D341Med (cell line): ENCODE measurements at places on chromosomes 3 and 15.
A peak's percentile ranks its signal among the peaks of the same experiment; 100 is the strongest.

DNA sequence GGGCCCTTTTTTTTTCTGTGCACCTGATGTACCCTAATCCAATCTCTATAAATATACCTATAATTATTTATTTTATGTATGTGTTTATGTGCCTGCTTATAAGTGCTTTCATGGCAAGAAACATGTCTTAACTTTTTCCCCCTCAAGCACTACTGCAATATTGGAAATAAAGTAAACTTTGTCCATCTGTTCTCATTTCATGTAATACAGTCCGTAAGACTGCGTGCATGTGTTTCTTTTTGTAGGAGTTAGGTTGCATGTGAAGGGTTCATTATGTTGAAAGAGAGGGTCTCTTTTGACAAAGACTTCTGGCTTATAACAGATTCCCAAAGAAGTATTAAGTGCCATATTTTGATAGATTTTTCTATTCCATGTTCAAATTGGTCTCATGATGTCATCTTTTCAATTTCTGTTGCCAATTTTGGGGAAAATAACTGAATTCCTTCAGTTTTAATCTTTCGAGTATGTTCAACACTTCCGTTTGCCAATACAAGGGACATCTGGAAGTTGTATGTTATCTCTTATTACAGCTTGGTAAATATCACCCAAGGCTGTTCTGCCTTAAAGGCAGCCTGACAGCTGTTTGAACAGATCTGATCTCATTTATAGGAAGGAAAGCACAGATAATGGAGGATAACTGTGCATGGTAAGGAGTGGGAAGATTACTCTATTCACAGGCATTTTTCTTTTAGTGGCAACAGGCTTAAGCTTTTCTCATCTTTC lies 273.1 kb upstream of the SGO1 start:
- DNase-seq: no peak

GRCh38 chr15:52178765-52179164 lies 12.4 kb downstream of the GNB5 start:
- DNase-seq: no peak

DNA sequence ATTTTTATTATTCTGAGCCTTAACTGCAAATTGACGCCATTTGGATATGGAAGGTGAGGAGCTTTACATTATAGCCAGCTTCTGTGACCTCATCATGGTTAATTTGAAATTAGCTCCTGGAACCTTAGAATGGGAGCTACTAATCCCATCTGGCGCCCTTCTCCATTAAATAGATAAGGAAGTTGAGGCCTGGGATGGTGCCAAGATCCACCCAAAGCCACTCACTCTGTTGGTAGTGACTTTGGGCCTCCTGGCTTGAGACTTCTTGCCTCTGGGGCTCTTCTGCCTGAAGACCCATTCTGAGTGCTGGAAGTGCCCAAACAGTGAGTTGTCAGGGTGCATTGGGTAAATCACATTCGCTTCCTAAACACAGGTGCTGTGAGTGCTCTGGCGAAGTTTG lies 12.0 kb upstream of the HMCES start:
- DNase-seq: no peak

GRCh38 chr3:186108106-186108940 lies 566 bp downstream of the ETV5 start:
- DNase-seq: peak; percentile 71

- DNase-seq: no peak
Observed at GRCh38 chr3:64361962-64362735, 136.9 kb upstream of the PRICKLE2 start.

DNA sequence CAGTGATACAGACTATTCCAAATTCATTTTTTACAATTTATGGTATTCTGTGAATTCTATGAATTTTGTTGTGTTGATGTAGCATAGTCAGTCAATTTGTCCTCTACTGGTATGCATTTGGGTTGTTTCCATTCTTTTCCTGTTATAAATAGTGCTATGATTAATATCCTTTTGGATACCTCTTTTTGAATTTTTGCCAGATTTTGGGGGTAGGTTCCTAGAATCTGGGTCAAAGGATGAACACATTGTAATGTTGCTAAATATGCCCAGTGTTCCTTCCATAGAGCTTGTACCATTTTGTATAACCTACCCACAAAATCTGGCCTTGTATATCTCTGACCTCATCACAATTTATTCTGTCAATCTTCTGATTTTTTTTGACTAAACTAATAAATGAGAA lies 44.4 kb upstream of the C3orf38 start:
- DNase-seq: no peak

GRCh38 chr3:171815973-171816595 lies 5.8 kb upstream of the PLD1 start:
- DNase-seq: no peak

DNA sequence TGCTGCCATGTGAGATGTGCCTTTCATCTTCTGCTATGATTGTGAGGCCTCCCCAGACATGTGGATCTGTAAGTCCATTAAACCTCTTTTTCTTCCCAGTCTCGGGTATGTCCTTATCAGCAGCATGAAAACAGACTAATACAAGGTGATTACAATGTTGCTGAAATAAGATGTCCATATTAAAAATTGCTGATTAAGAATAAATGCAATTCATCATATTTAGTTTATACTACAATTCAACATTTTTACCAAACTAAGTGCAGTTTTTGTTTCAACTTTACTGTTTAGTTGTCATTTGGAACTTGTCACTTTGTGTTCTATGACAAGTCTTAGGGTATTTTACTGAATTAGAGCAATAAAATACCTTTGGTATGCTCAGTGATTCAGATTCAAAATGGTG lies 127.6 kb upstream of the TMCO5A start:
- DNase-seq: no peak

GRCh38 chr15:81942655-81943195 lies 103.1 kb downstream of the MEX3B start:
- no peak for DNase-seq

DNA sequence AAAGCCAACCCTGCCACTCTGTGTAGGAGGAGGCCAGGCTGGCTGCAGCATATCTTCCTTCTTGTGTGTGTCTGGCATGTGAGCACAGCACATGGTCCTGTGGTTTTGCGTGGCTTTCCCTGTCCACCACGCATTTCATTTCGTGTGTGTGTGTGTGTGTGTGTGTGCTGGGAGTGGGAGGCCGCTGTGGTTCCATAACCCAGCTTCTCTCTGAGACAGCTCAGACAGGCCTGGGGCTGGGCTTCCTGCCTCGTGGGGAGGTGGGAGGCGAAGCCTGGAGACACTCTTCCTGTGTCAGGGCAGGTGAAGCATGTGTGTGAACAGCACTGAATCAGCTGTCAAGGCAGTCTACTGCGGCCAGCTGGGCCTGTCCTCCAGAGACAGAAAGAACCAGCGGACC lies 16.0 kb upstream of the MRPS22 start:
- no peak for DNase-seq

DNA sequence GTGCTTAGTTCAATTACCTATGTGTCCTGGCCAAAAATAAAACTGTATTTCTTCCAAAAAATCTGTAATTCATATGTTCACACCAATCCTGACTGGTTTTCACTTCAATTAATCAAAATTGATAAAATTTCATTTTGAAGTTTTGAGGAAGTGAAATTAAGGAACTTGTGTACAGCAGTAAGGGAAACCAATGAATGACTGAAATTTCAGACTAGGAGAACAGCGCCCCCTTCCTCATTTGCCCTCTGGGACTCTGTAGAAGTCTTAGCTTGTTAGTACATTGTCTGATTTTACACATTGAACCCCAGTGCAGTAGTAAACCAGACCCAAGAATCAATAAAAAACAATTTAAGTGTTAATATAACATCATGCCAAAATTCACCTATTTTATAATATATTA lies 495.3 kb upstream of the AGTR1 start:
- no peak for DNase-seq

DNA sequence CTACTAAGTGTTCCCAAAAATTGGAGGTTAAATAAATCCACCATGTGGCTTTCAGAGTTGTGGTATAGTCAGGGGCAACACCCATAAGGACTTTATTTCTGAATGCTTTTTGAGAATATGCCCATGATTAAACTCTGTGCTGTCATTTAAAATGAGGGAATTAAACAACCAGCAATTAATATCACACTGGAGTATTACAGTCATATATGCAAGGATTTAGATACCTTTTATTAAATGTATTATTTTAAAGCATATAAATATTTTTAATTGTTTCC lies 227.6 kb downstream of the ZPLD1 start:
- DNase-seq: no peak

- DNase-seq: no peak
Observed at GRCh38 chr3:188431553-188431952, 277.6 kb downstream of the LPP start.

DNA sequence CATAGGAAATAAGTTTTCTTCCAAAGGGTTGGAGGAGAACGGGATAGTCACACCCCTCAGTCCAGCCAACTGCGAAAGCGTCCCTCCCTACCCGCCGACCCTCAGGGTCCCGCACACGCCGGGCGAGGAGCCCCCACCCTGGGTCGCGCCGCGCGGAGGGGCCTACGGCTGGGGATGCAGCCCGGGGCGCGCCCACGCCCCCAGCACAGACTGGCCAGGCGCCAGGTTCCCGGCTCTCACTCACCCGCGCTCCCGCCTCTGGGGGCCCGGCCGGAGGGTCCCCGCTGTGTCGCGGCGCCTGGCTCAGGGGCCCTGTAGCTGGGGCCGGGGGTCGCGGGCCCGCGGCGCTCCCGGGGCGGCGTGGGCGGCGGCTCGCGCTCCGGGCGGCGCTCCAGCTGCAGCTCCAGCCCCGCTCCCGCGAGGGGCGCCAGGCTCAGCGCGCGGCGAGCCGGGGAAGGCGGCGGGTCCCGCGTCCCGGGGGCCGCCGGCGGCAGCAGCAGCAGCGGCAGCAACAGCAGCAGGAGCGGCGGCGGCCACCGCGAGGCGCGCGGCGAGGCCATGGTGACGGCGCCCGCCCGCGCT lies 375 bp downstream of the HEG1 start:
- DNase-seq: peak; percentile 86

GRCh38 chr15:89825271-89825940 lies 10.8 kb upstream of the ANPEP start:
- DNase-seq: no peak

DNA sequence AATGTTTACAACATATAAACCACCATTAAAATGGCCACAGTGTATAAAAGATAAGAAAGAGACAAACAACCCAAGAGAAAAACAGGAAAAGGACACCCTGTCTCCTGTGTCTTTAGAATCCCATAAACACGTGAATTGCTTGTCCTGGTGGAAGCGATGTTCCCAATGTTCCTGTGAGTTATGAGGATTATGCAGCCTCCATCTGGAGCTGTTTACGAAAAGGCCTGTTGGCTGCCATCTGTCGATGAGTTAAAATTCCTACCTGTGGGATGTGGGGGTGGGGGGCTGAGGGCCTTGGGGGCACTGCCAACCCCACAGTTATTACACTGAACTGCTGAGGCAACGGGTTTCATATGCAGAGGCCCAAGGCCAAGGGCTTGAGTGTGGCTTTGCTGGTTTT lies 13.6 kb downstream of the NISCH start:
- peak; percentile 74 for DNase-seq

GRCh38 chr3:170508291-170508690 lies 77.6 kb downstream of the SLC7A14 start:
- no peak for DNase-seq

DNA sequence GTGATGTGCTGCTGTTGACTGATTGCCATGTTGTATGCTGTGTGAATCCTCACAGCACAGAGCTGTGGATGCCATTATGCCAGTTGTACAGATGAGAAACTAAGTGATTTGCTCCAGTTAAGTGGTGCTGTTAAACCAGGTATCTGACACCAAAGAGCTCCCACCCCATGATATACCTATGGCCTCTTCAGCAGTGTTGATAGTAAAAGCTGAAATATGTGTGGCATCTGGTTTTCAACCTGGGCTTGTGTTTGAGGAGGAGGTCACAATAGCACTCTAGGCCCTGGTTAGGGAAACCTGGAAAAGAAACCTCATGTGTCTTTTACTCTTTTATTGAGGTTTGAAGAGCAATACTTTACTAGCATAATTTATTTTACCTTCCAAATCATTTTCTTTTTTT lies 21.4 kb downstream of the RAD54L2 start:
- DNase-seq: no peak

GRCh38 chr15:87538327-87538834 lies 718.2 kb downstream of the NTRK3 start:
- no peak for DNase-seq

- no peak for DNase-seq
Observed at GRCh38 chr3:10627884-10628572, 122.6 kb upstream of the ATP2B2 start.

GRCh38 chr3:33060609-33061337 lies 36.2 kb downstream of the GLB1 start:
- DNase-seq: no peak

- no peak for DNase-seq
Observed at GRCh38 chr3:9386501-9387321, 10.7 kb upstream of the SETD5 start.

DNA sequence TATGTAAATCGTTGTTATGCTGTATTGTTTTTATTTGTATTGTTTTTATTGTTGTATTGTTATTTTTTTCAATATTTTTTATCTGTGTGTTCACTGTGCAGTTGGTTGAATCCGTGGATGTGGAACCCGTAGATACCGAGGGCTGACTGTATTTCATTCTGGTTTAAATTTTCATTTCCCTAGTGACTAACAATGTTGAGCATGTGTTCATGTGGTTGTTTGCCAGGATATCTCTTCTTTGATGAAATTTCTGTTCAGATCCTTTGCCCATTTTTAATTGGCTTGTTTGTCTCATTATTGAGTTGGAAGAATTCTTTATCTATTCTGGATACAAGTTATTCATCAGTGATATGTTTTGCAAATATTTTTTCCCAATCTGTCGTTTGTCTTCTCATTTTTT lies 29.7 kb downstream of the STOML1 start:
- DNase-seq: no peak

DNA sequence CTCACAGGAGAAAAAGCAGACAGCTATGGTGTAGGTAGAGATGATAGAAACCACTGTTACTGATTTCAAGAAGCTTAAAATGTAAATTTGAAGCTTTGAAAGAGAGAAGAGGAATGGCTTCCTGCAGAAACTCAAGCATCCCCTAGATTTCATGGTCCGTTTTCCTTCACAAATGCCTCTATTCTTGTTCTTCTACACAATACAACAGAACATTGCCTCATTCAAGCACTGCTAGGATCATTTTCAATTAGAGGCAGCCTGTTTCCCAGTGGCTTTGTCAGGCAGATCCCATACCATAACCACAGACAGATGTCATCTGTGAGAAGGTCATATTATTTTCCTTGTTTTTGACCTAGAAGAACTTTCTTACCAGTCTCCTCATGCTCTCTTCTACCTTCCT lies 77.9 kb upstream of the SPRED1 start:
- DNase-seq: no peak

GRCh38 chr3:13021141-13022114 lies 51.8 kb downstream of the IQSEC1 start:
- peak; percentile 67 for DNase-seq

- DNase-seq: no peak
Observed at GRCh38 chr15:38636597-38636996, 72.0 kb upstream of the RASGRP1 start.

DNA sequence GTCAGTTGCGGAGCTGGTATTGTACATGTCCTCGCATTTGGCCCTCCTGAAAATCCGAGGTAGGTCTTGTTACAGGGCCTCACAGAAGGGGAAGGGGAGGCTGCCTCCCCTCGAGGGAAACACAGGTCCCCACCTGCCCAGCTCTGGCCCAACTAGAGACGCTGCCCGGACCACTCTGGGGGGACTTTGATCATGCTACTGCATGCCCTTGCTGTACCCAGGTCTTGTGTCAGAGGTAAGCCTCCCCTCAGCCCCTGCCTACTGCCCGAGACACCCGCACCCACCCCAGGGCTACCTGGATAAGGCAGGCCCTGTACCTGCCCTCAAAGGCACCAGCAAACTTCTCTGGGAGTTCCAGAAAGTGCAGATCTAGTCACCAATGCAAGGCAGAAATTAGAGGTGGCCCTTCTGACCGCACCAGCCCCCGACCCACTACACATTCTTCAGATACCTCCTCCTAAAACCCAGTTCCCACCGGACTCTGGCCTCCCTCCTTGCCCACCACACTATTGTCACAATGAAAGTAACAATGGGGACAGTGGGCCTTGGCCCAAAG lies 981 bp upstream of the SCAP start:
- no peak for DNase-seq
